ENCODE measurements at places on chromosomes 4 and X.

DNA sequence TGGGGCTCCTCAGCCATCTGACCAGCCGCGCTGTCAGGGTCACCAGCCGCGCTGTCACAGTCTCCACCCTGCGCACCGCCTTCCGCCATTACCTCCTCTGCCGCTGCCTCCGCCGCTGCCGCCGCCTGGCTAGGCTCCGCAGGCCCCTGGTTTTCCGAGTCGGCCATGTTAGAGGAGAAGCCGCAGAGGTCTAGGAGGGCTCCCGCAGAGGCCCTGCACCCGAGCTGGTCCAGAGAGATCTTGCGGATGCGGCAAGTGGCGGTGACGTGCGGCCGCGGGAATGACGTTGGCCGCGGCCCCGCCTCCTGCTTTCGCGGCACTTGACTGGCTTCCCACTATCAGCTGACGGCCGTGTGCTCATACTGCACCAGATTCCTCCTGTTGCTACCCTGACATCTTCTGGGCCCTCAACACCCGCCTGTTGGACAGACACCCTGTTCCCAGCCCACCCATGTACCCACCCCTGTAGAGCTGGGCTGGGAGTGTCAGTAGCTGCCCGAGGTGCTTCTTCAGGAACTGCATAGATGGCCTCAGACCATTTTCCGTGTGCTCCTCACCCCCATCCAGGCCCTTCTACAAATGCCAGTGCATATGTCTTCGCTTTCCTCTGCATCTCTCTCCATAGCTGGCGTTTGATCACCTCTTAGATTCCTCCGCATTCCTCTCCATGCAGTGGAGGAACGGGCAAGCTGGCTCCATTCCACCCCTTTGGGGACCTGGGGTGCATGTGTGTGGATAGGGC is at the start of gene NAP1L5:
NAP1L5 (minus strand) TSS at position 242 of the 742 bp plus-strand sequence; CDS start at position 167, 75 bp downstream.
- peak within 1 kb of the TSS; percentile 94 for H3K27ac ChIP-seq
- peak; percentile 55 for DNase-seq
- no peaks in the 10 kb centered on the region for H3K27me3 ChIP-seq
- H3K4me3 ChIP-seq, result peak within 1 kb of the TSS; percentile 90
- H3K4me1 ChIP-seq, result peaks cover 25% of the 10 kb centered on the region

DNA sequence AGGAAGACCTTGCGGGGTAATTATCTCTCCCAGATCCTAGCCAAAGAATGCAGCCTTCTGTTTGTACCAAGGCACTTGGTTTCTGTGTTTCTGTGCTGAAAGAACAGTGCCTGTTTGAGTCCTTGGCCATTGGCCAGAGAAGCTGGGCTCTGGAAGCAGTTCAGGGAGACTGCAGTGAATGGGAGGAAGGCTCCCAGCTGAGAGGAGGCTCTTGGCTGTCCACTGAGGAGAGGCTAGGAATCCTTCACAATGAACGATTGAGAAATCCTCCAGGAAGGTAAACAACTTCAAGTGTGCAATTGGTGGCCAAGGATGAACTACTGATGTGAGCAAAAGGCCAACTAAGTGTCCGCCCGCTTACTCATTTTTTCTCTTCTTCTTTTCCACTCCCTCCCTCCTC is 61.3 kb downstream of the HS3ST1 start:
- H3K27ac ChIP-seq, result no peak overlapping the region
- no peak overlapping the region for H3K4me3 ChIP-seq
- H3K27me3 ChIP-seq, result peaks cover 7% of the 10 kb centered on the region
- DNase-seq, result no peak

GRCh38 chr4:69156913-69157312 is 57.6 kb downstream of the UGT2B11 start:
- no peak for DNase-seq
- no peaks in the 10 kb centered on the region for H3K36me3 ChIP-seq
- no peaks in the 10 kb centered on the region for H3K27me3 ChIP-seq
- no peaks in the 10 kb centered on the region for H3K4me1 ChIP-seq
- H3K27ac ChIP-seq, result no peak overlapping the region

DNA sequence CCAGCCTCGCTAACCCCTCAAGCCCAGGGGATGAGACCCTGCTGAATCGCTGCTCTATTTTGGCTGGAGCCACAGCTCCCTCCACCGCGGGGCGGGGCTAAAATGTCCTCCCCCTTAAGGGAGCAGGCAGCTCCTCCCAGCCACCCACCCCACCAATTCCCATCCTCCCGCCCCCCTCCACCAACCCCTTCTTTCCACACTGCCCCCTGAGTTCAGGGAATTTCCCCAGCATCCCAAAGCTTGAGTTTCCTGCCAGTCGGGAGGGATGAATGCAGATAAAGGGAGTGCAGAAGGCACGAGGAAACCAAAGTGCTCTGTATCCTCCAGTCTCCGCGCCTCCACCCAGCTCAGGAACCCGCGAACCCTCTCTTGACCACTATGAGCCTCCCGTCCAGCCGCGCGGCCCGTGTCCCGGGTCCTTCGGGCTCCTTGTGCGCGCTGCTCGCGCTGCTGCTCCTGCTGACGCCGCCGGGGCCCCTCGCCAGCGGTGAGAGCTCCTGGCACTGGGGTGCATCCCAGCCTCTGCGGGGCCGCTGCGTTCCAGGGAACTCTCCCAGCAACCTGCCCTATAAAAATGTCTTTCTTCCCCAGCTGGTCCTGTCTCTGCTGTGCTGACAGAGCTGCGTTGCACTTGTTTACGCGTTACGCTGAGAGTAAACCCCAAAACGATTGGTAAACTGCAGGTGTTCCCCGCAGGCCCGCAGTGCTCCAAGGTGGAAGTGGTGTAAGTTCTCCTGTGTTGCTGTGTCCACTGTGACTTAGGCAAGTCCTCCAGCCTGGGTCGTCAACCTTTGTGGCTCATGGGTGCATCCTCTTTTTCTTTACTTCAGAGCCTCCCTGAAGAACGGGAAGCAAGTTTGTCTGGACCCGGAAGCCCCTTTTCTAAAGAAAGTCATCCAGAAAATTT is at the start of gene CXCL6:
CXCL6 (plus strand) TSS at position 306 of the 907 bp plus-strand sequence; CDS start at position 379, 73 bp downstream.
- no peaks in the 10 kb centered on the region for H3K4me1 ChIP-seq
- no peaks in the 10 kb centered on the region for H3K36me3 ChIP-seq
- H3K27me3 ChIP-seq, result no peaks in the 10 kb centered on the region
- no peak within 1 kb of the TSS for H3K4me3 ChIP-seq

GRCh38 chrX:15643786-15644559 is 20.6 kb downstream of the CLTRN start:
- no peak for DNase-seq
- H3K4me1 ChIP-seq, result no peaks in the 10 kb centered on the region
- no peak overlapping the region for H3K4me3 ChIP-seq
- H3K27ac ChIP-seq, result no peak overlapping the region

GRCh38 chr4:84790769-84791565 is 175.5 kb downstream of the WDFY3 start:
- DNase-seq, result no peak
- no peaks in the 10 kb centered on the region for H3K27me3 ChIP-seq
- no peaks in the 10 kb centered on the region for H3K36me3 ChIP-seq
- no peak overlapping the region for H3K27ac ChIP-seq
- no peak overlapping the region for H3K4me3 ChIP-seq

DNA sequence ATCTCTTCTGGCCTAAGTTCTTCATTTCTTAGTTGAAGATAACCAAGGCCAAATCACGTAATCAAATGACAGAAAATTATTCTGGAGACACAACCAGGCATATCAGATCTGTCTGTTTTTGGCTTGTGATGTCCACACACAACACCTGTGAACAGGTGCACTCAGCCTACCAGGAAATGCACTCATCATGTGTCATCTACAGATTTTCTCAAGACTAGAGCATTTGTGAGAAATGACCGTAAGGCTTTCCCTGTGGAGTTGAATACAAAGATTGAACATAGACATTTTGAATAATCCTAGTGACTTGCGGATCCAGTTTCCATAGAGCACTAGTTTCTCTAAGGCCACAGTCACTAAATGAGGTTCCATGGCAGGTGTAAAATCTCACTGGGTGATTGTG is 26.7 kb upstream of the CXCL8 start:
- no peak overlapping the region for H3K27ac ChIP-seq
- no peaks in the 10 kb centered on the region for H3K27me3 ChIP-seq
- H3K4me3 ChIP-seq, result no peak overlapping the region

GRCh38 chrX:43644124-43644701 is 11.9 kb upstream of the MAOA start:
- no peaks in the 10 kb centered on the region for H3K4me1 ChIP-seq
- no peaks in the 10 kb centered on the region for H3K27me3 ChIP-seq
- H3K36me3 ChIP-seq, result no peaks in the 10 kb centered on the region
- H3K4me3 ChIP-seq, result no peak overlapping the region
- DNase-seq, result no peak

- no peak overlapping the region for H3K27ac ChIP-seq
- H3K4me1 ChIP-seq, result no peaks in the 10 kb centered on the region
- H3K4me3 ChIP-seq, result no peak overlapping the region
- H3K36me3 ChIP-seq, result no peaks in the 10 kb centered on the region
- H3K27me3 ChIP-seq, result no peaks in the 10 kb centered on the region
- DNase-seq, result no peak
These were observed 52.1 kb upstream of the TBC1D9 start for GRCh38 chr4:140808256-140808655.

GRCh38 chrX:63349307-63349706 is 1.8 kb downstream of the SPIN4 start:
- no peaks in the 10 kb centered on the region for H3K27me3 ChIP-seq
- H3K36me3 ChIP-seq, result peaks cover 1% of the 10 kb centered on the region
- no peak for DNase-seq
- H3K4me3 ChIP-seq, result peak overlapping the region; percentile 83
- no peak overlapping the region for H3K27ac ChIP-seq

- no peaks in the 10 kb centered on the region for H3K36me3 ChIP-seq
- H3K4me3 ChIP-seq, result no peak overlapping the region
- DNase-seq, result no peak
- H3K27me3 ChIP-seq, result peaks cover 54% of the 10 kb centered on the region
These were observed 30.2 kb upstream of the CCNG2 start for GRCh38 chr4:77126809-77127208.

GRCh38 chrX:84182516-84182915 is 5.5 kb downstream of the RPS6KA6 start:
- DNase-seq, result no peak
- H3K4me1 ChIP-seq, result no peaks in the 10 kb centered on the region
- H3K4me3 ChIP-seq, result no peak overlapping the region

DNA sequence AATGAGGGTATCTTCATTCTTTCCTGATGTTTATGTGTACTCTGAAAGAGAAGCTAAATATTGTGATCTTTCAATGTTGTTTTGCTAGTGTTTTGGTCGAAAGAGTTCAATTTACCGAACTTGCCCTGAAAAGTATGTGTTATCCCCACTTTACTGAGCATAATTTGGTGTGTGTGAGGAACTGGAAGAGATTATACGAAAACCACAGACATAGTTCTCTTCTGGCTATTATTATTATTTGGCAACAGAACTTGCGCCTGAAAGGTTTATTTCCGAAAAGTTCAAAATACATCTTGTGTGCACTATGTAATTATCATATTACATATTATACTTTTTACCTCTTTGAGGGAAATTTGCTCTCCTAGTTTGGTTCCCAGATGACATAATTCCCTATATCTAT is 232.5 kb upstream of the INTU start:
- no peak overlapping the region for H3K27ac ChIP-seq
- no peaks in the 10 kb centered on the region for H3K36me3 ChIP-seq
- no peak overlapping the region for H3K4me3 ChIP-seq
- H3K27me3 ChIP-seq, result no peaks in the 10 kb centered on the region
- no peak for DNase-seq
- H3K4me1 ChIP-seq, result no peaks in the 10 kb centered on the region

DNA sequence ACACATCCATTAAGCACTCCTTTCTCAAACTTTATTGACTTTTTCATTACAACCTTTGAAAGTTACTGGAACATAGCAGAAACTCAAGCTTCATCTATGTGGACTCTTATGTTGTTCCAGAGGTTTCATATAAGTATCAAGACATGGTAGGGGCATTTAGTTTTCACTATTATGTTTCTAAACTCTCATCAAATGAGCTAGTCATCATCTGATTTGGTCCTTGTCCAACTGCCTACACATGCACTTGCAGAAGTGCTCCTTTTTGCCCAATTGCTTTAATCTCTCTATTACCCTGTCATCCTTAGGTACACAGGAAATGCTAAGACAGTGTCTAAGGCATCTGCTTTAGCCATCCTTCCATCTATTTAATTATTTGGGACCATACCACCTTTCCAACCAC is 42.2 kb upstream of the EPGN start:
- no peaks in the 10 kb centered on the region for H3K4me1 ChIP-seq
- no peak for DNase-seq
- H3K4me3 ChIP-seq, result no peak overlapping the region

GRCh38 chr4:114464726-114465272 is 133.8 kb upstream of the UGT8 start:
- peaks cover 12% of the 10 kb centered on the region for H3K27me3 ChIP-seq
- no peak for DNase-seq
- H3K27ac ChIP-seq, result no peak overlapping the region
- H3K4me1 ChIP-seq, result no peaks in the 10 kb centered on the region
- H3K4me3 ChIP-seq, result no peak overlapping the region
- no peaks in the 10 kb centered on the region for H3K36me3 ChIP-seq

DNA sequence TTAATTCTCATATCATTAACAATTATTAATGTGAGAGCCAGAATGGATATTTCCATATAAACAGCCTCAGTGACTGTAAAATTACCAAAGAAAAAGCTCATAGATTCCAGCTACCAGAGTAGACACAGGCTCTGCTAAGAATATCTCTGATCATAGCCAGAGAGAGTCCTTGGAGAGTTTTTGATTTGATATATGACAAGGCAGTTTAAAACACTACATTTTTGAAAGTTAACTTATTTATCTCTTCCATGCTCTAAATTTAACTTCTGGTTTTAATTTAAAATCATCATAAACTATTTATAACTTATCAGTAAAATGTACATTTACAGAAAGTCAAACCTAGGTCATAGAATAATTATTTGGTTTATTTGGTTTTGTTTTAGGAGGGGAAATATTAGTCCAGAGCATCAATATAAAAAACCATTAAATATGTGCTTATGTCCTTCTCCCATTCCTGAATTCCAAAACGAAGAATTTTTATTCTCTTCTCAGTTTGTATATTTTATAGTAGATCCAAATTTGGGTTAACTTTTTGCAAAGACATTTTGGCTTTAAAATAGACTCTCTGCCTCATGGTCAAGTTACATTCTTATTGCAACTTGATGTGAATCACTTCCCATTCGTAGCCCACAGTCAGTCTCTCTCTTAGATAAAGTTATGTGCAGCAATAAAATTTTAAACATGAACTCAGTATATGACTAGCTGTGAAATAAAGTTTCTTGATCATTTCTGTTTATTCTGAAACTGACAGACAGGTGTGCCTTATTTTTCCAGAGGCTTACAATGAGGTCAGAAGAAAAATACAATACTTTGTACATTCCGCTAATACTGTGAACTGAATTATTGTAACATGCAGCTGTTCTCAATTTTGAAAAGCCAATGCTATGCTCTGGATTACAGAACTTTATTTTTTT is 267.1 kb downstream of the PAPSS1 start:
- H3K4me3 ChIP-seq, result no peak overlapping the region
- no peaks in the 10 kb centered on the region for H3K4me1 ChIP-seq
- H3K27ac ChIP-seq, result no peak overlapping the region
- no peak for DNase-seq
- no peaks in the 10 kb centered on the region for H3K27me3 ChIP-seq
- no peaks in the 10 kb centered on the region for H3K36me3 ChIP-seq

DNA sequence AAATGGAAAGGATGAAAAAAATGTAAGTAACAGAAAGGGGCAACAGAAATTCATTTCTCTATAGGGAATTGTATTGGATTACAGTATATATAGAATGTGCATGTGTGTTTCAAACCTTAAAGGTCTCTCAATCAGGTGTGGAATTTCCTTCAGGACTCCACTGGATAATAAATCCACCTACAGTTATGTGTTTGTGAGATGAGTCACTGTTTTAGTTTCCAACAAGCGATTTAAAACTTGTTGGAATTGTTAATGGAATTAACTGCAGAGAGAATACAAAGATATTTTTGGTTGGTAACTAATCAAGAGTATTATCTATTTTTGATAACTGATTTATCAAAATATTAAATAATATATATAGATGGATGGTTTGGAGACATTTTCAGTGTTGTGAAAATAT is 32.8 kb downstream of the CEP44 start:
- peaks cover 6% of the 10 kb centered on the region for H3K4me1 ChIP-seq
- no peaks in the 10 kb centered on the region for H3K27me3 ChIP-seq
- H3K4me3 ChIP-seq, result no peak overlapping the region
